ENCODE measurements at places on chromosomes 3 and 15. TPM values are rescaled to one million over a fixed set of nuclear protein-coding genes. Genes with fewer than 3 reads are reported as not detected.
A peak's percentile ranks its signal among the peaks of the same experiment; 100 is the strongest.

C3orf33 gene
- total RNA-seq, result 5.1 TPM

ANKRD63 gene
- not detected for total RNA-seq

- DNase-seq, result no peak
Measured at GRCh38 chr15:87038404-87038803, 958.7 kb downstream of the AGBL1 start.

CDC25A gene
- 2.1 TPM for total RNA-seq

DNA sequence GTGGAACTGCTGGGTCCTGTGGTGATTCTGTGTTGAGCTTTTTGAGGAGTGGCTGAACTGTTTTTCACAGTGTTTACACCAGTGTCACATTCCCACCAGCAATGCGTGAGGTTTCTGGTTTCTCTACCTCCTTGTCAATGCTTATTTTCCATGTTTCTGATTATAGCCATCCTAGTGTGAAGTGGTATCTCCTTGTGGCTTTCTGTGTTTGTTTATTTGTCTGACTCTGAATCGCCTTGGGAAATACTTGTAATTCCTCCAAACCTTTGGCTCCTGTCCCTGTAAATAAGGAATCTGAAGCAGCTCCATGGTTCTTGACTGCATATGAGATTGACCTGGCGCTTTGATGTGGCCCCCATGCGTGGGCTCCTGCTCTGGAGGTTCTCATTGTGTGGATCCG lies 20.6 kb downstream of the FAN1 start:
- DNase-seq, result no peak

- DNase-seq, result no peak
Measured at GRCh38 chr15:60325905-60326304, 71.9 kb downstream of the ANXA2 start.

UPK1B gene
- 110 TPM for total RNA-seq

MFSD1 gene
- 67.6 TPM for total RNA-seq

GRCh38 chr15:44501768-44502366 lies 35.1 kb upstream of the EIF3J start:
- no peak for DNase-seq

DNA sequence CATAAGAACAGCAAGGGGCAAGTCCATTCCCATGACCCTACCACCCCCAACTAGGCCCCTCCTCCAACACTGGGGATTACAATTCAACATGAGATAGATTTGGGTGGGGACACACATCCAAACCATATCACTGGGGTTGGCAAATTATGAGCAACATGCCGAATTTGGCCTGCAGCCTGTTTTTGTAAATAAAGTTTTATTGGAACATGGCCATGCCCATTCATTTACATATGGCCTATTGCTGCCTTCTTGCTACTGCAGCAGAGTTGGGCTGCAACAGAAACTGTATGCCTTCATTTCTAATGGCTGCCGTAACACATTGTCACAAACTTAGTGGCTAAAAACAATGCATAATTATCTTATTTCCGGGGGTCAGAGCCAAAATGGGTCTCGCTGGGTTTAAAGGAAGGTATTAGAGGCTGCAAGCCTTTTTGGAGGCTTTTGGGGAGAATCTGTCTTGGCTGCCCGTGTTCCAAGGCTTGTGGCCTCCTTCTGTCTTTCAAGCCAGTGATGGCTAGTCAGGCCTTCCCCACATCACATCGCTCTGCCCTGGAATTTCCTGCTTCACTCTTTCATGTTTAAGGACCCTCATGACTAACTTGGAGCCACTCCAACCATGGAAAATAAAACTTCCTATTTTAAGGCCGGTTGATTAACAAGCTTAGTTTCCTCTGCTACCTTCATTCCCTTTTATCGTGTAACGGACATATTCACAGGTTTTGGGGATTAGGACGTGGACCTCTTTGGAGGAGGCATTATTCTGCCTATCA lies 428.5 kb upstream of the PROK2 start:
- DNase-seq, result no peak

DNA sequence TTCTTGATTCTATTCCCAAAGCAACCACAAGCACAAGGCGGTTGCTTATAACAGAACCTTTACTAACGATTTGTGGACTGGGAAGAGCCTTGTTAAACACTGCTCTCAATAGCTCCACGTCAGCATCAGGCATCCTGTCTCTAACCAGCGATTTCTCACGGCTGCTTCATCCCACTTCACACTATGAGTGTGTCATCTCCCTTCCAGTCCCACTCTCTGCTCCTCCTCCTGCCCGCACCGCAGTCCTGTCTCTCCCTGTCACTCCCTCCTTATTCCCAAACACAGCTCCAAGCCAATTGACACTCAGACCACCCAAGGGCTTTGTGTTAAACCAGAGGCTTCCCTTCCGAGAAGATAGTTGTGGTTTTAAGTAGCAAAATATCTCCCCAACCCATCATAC lies 94.8 kb downstream of the ABHD5 start:
- DNase-seq, result no peak

DNA sequence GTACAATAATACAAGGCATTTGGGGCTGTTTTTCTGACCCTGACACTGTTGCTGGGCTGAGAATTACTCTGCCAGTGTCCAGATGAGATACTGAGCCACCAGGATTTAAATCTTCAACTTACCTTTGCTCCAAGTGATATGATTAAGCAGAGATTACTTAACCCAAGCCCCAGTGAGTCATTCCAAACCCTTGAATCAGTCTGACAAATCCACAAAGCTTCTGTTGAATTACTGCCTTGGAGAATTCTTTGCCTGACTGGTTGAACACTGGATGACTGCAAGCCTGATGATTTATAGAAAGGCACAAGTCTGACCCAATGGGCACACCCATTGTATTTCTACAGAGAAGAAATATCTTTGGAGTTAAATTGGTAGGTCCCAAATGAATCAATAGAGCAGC lies 88.2 kb upstream of the TSC22D2 start:
- no peak for DNase-seq

GRCh38 chr3:47475029-47475569 lies 642 bp downstream of the SCAP start:
- peak; percentile 47 for DNase-seq

- DNase-seq, result peak; percentile 90
Measured at GRCh38 chr15:31200735-31201151, 99.2 kb upstream of the TRPM1 start.

DNA sequence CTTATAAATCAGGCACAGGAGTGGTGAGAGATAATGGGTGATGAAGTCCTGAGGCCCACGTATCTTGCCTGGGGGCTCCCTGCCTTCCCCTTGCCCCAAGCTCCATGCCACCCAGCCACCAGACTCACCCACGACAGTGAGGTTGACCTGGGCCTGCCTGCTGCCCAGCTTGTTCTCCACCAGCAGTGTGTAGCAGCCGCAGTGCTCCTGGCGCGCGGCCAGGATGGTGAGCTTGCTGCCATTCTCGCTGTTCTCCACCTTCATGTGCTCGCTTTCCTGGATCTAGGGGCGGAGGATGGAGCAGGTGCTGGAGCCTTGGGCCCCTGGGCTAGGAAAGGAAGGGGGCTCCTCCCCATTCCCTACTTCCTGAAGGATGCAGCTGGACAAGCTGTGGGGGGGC lies 79.1 kb upstream of the HACD2 start:
- no peak for DNase-seq

GRCh38 chr3:18747383-18747782 lies 322.2 kb upstream of the SATB1 start:
- no peak for DNase-seq

SLC9C1 gene
- total RNA-seq, result 0.13 TPM

DNA sequence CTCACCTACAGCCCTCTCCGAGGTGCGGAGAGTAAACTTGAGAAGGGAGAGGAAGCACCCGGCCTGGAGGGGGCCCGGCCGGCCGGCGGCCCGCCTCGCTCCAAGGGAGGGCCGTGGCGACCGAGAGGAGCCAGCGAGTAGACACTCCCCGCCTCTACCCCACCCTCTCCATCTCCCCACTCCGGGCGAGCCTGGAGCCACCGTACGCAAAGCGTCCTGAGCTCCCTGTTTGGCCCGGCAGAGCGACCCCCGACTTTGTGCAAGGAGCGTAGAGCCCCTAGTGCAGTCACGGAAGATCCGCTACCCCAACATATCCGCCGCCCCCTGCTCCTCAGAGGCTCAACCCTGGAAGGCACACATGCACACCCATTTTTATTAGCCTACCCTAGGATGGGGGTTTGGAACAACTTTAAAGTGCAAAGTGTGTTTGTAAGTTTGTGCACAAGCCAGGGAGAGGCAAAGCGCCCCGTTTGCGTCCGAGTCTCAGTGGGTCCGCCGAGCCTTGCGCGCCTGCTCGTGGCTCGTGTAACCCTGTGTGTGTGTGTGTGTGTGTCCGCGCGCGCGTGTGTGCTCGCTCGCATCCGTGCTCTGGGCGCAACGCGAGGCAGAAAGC lies 508 bp upstream of the SMAD6 start:
- peak; percentile 64 for DNase-seq

TMCO5A gene
- total RNA-seq, result not detected

CHRD gene
- total RNA-seq, result 16.8 TPM

DNA sequence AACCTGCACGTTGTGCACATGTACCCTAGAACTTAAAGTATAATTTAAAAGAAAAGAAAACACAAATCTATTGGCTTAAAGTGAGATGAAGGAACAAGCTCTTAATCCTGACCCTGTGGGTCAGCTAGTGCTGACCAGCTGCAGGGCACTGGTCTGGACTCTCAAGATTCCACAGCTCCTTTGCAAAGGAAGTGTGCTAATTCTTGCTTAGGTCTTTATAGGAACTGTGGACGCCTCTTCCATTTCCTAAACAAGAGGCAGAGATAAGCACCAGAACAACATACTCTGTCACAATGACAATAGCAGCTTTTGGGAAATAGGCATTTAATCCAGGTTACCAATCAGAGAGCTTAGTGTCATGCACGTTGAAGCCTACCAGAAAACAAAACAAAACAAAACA lies 166.1 kb downstream of the ISL2 start:
- DNase-seq, result no peak

DNA sequence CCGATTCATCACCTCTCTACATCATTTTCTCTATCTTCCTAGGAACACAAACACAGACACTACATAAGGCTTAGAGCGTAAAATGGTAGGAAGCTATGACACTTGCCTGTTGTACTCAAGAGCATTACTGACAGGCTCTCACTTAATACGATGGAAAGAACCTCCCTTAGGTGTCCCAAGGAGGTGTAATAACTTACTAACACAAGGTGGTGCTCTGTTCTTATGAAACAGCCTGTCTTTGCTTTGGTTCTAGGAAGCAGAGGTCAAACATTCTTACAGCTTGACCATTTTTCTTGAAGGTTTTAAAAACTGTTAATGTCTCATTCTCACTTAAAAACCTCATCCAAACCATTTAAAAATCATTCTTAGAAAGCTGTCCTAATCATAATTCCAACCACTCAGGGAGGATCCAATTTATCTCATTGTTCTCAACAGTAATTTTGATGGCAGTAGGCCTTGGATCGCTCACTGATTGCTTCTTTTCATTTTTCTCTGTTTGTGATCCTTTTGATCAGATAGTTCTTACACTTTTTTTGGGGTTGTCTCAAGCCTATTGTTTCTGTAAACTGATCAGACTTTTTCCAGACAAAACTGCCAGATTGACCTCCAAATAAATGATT lies 317.8 kb upstream of the AGTR1 start:
- no peak for DNase-seq

SI gene
- total RNA-seq, result not detected

PLCB2 gene
- 26.9 TPM for total RNA-seq

LRRC3B gene
- total RNA-seq, result 0.62 TPM
